H1 (cell line): ENCODE measurements at places on chromosomes 6 and 20. TPM values are rescaled to one million over a fixed set of nuclear protein-coding genes. Genes with fewer than 3 reads are reported as not detected.
A peak's percentile ranks its signal among the peaks of the same experiment; 100 is the strongest.

The PTPN1 gene
- total RNA-seq = 30.8 and 32.1 TPM in 2 replicates

The CITED2 gene
- 89.1 and 97.1 TPM in 2 replicates for total RNA-seq

The PRDM1 gene
- 0.74 and 1.1 TPM in 2 replicates for total RNA-seq

The PI16 gene
- not detected in 2 replicates for total RNA-seq

The MAPK13 gene
- total RNA-seq = 14.1 and 15.2 TPM in 2 replicates

The PRDM13 gene
- total RNA-seq = 0.09 and 0.13 TPM in 2 replicates

The VIP gene
- not detected in 2 replicates for total RNA-seq

The SPDEF gene
- total RNA-seq = 0.15 TPM in 1 of 2 replicates, not detected in the other

The MICB gene
- 15.4 and 16.2 TPM in 2 replicates for total RNA-seq

The PRR18 gene
- 0.19 and 0.23 TPM in 2 replicates for total RNA-seq

The FAM217A gene
- total RNA-seq = not detected in 2 replicates

The RFX6 gene
- total RNA-seq = not detected in 2 replicates

The LY6G6C gene
- 0.33 TPM in 1 of 2 replicates, not detected in the other for total RNA-seq

DNA sequence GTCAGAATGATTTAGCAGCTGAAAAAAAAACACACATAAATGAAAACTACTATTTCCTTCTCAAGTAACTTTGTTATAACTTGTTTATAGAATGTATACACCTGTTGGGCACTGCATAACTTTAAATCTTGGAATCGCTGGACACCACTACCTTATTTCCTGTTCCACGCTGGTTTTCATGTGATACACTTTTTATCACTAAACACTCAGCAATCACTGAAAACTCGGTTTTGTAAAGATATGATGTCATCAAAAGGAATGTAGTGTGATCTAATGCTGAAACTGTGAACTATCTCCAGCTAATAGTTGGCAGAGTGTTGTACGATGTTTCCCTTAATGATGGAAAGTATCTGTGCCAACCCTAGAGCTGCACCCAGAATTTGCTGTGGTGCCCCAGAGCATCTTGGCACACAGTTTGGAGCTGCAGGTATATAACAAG lies 127.9 kb downstream of the BACH2 start:
- no peak for DNase-seq

DNA sequence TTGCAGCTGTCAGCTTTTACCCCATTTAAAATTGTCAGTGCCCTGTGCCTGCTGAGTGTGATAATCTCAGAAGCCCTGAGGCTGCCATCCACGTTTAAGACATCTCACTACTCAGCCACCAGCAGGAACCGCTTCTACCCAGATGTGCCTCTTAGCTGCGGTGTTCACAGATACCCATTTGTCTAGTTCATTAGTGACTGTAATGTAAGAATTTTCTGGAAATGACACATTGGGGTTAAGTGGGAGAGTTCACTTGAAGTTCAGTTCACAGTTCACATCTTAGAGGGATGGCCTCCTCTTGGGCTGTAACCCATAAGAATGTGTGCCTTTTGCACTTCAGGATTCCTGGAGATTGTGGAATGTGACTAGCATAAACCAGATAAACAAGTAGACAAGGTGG lies 477.7 kb downstream of the BTBD3 start:
- DNase-seq = no peak

- DNase-seq = no peak
These were observed 46.9 kb downstream of the TRAF3IP2 start for GRCh38 chr6:111558690-111559187.

GRCh38 chr20:36251426-36251825 lies 15.1 kb downstream of the AAR2 start:
- DNase-seq = no peak

- DNase-seq = no peak
These were observed 3.8 kb downstream of the PTPRT start for GRCh38 chr20:43185901-43186300.

DNA sequence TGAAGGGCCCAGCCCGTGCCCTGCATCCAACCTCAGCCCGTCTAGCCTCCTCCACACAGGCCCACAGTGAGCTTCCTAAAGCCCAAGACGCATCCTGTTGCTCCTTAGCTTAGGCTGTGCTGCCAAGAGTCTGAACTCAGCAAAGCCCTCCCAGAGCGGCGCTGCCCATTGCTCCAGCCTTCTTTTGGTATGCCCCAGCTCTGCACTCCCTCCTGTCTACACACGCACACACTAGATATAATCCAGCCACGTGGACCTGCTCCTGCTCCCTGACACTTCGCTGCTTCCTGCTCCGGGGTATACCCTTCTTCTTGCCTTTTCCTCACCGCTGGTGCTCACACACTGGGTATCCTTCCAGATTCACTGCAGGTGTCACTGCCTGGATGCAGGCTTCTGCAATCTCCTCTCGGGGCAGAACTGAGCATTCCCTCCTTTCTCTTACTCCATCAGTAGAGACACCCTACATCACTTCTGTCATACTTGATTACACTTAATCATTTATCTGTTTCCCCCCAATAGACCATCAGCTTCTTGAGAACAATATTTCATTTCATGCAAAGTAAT lies 23.8 kb downstream of the GABRR2 start:
- DNase-seq = peak; percentile 43

- DNase-seq = no peak
These were observed 15.6 kb downstream of the MANBAL start for GRCh38 chr20:37305079-37305478.

DNA sequence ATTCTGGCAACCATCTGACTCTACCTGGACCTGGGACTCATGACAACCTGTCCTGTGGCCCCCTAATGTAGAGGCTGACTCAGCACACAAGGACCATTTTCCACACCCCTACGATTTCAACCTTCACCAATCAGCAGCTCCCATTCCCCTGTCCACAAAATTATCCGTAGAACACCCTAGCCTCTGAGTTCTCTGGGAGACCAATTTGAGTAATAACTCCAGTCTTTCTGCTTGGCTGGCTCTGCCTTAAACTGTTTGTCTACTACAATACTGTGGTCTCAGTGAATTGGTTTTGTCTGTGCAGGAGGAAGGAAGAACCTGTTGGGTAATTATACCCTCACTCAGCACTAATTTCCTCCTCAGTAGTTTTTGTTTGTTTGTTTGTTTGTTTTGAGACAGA lies 99.3 kb upstream of the MRPS10 start:
- DNase-seq = no peak

DNA sequence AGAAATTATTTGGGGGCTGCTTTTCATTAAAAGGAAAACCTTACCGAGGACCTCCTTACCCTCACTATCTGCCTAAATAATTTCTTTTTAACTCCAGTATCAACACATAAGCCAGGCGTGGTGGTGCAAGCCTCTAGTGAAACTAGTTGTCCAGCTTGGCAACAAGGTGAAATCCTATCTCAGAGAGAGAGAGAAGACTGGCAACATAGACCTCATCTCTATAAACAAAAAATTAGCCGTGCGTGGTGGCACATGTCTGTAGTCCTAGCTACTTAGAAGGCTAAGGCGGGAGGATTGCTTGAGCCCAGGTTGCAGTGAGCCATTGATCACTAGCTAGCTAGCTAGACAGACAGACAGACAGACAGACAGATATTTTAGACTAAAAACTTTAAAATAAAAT lies 92.5 kb downstream of the ARMC2 start:
- DNase-seq = no peak

- DNase-seq = no peak
These were observed 65.5 kb upstream of the SPACA1 start for GRCh38 chr6:87982134-87982533.

DNA sequence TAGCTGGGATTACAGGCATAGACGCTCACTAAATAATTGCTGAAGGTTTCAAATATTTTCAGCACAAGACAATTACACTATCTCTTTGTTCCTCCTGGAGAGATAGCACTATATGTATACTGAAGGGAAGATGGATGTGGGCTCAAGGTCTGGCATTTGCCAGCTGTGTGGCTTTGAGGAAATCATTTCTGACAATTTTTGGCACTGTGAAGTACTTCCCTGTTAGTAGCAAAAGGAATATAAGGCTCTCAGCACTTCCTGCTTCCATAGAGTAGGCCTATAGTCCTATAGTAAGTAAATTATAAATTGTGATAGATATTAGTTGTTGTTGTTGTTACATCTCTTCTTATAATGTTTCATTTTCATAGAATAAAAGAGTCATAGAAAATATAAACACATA lies 271.1 kb downstream of the SAMD5 start:
- DNase-seq = no peak

GRCh38 chr20:36623444-36623843 lies 17.9 kb downstream of the RAB5IF start:
- DNase-seq = no peak

- no peak for DNase-seq
These were observed 2.2 kb upstream of the FAM162B start for GRCh38 chr6:116767715-116768114.

GRCh38 chr6:30601815-30602641 lies 15.0 kb downstream of the PPP1R10 start:
- no peak for DNase-seq

- DNase-seq = no peak
These were observed 496.1 kb downstream of the PREX1 start for GRCh38 chr20:48331518-48332286.

DNA sequence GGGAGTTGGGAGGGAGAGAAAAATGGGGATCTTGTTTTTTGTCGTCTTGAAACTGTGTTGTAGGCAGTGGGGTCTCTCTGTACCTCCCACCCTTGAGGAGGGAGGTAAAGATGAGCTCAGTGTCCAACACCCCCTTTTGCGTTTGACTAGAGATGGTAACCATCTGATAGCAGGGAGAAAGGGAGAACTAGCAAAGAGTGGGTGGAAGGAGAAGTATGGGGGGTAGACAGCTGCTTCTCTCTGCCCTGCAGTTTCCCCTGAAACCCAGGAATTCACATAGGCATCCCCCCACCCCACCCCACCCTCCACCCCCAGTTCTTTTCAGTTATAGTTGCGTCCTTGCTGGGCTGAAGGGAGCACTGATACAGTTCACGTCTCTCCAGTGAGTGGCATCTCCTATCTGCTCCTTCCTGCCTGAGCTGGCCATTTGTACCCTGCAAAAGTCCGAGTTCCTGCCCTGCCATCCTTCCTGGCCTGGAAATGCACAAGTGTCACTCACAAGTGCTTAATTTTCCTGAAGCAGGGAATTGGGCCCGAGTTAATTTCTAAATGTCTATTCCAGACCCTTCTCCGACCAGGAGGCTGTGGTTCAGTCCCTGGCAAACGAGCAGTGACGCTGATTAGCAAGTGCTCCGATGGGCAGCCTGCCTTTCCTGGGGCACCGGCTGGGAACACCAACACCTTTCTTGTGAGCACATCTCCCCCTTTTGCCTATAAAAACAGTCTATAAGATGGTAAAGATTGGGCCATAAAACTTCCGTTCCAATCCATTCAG lies 1.5 kb downstream of the SIRPA start:
- DNase-seq = no peak

DNA sequence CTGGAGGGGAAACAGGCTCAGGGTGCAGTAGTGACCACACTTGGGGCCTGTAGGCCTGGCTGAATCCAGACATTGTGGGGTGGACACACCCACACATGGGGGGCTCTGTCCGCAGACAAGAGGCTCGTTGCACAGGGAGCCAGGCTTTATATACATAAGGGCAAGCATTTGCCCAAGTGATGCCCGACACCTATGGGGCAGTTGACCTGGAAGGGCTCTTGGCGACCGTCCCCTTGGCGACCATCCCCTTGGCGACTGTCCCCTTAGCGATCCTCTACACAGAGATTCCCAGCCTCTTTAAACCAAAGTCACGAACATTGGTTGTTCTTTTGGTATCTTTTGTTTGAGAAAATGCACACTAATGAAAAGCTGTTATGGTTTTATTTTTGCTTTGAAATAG lies 2.7 kb downstream of the TOX2 start:
- DNase-seq = no peak

- no peak for DNase-seq
These were observed 2.3 kb downstream of the KCNK15 start for GRCh38 chr20:44748005-44748370.

DNA sequence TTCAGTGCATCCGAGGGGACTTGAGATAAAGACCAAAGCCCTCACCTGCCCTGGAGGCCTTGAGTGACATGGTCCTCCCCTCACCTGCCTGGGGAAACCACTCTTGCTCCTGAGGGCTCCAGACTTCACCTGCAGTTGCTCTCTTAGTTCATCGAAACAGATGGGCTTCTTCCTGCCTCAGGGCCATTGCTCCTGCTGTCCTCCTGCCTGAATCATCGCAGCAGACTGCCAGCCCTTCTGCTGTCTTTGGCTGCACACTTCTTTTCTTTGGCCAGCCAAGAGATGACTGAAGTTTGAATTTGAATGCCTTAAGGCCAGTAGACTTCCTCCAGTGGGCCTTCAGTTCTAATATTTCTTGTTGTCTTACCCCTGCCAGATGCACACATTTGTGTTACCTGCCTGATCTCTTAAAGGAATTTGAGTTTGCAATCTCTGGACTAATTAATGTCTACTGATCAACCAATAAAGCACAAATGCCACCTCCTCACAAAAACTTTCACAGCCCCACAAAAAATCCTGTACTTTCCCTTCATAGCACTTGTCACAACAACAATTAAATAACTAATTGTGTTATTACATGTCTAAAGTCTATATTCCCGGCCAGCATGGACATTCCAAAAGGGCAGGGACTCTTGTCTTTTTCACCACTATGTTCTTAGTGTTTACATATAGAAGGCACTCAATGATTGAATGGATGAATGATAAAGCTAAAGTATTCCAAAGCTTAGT lies 56.7 kb upstream of the SGK1 start:
- DNase-seq = no peak

GRCh38 chr20:13419477-13419876 lies 198.4 kb downstream of the ISM1 start:
- DNase-seq = no peak

- DNase-seq = no peak
These were observed 22.7 kb upstream of the HIVEP1 start for GRCh38 chr6:11989386-11989785.

DNA sequence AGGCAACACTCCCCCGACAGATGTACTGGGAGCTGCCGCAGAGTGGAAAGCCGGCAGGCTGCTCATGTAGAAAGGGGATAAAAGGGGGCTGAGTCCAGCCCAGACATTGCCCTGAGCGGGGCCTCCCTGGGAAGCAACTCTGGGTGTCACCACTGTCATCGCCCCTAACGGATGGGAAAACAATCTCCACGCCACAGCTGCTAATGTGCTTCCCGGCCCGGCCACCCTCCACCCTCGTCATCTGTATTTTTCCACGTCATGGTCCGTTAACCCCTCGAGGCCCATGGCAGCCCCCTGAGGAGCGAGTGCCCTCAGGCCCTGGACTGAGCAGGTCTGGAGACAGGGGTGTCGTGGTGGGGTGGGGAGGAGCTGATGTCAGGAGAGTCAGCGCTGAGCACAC lies 227.4 kb downstream of the DLL1 start:
- DNase-seq = no peak

DNA sequence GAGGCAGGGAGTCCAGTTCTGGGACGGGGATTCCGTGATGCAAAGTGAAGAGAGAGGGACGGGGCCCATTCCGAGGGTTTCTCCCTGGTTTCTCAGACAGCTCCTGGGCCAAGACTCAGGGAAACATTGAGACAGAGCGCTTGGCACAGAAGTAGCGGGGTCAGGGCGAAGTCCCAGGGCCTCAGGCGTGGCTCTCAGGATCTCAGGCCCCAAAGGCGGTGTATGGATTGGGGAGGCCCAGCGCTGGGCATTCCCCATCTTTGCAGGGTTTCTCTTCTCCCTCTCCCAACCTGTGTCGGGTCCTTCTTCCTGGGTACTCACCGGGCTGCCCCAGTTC lies 35.9 kb upstream of the HLA-G start:
- DNase-seq = no peak

GRCh38 chr20:42024653-42025052 lies 406.5 kb upstream of the CHD6 start:
- peak; percentile 17 for DNase-seq
